ENCODE measurements at places on chromosomes 5 and 9. TPM values are rescaled to one million over a fixed set of nuclear protein-coding genes. Genes with fewer than 3 reads are reported as not detected.
A peak's percentile ranks its signal among the peaks of the same experiment; 100 is the strongest.

GRCh38 chr9:131422241-131422792 is 28.4 kb downstream of the PRRC2B start:
- H3K27me3 ChIP-seq: no peaks in the 10 kb centered on the region
- H3K27ac ChIP-seq: peak overlapping the region; percentile 73
- H3K4me1 ChIP-seq: peaks cover 70% of the 10 kb centered on the region
- H3K36me3 ChIP-seq: peaks cover 7% of the 10 kb centered on the region
- H3K4me3 ChIP-seq: no peak overlapping the region

DNA sequence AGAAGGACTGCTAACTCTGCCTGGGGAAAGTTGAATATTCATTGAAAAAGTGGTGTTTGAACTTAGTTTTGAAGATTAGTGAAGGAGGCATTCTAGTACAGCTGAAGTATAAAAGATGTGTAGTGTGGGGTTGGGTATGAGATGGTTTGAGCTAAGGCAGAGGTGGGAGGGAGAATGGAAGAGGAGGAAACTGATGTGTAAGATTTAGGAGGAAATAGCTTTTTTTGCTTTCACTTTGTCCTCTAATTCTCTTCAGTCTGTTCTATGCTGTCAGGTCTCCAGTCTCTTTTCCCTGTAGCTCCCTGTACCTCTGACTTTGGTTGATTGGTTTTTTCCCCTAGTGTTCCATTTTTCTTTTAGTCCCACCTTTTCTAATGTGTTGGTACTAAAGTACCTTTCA is 9.0 kb downstream of the CREBRF start:
- H3K4me1 ChIP-seq: peaks cover 42% of the 10 kb centered on the region
- H3K36me3 ChIP-seq: no peaks in the 10 kb centered on the region
- no peaks in the 10 kb centered on the region for H3K27me3 ChIP-seq
- DNase-seq: no peak

DNA sequence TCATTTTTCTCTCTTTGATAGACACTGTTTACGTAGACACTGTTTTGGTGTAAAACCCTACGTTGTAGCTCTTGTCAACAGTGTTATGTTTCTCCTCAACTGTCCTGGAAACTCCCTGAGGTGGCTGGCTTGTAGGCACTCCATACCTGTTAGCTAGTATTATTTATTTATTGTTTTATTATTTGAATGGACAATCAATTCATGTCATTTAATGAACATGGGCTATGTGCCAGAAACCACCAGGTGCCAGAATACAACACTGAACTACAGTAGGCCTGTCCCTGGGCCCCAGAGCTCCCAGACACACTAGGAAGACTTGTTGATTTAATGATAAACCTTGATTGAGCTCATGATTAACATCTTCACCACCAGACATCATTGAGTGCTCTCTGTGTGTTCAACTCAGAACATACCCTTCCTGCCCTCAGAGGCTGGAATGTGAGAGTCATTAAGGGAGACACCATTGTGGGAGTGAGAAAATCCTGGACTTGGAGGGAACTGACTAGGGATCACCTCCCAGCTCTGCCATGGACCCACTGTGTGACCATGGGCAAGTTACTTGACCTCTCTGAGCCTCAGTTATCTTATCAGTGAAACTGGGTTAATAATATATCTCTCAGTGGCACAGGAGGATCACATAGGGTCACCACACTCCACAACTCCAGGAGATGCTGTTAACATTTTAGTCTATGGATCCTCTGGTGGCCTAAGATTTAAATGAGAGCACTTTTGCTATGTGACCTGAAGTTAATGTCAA is 19.2 kb downstream of the IRF1 start:
- no peak for DNase-seq
- H3K4me3 ChIP-seq: no peak overlapping the region
- H3K27ac ChIP-seq: peak overlapping the region; percentile 82
- H3K36me3 ChIP-seq: peaks cover 16% of the 10 kb centered on the region

DNA sequence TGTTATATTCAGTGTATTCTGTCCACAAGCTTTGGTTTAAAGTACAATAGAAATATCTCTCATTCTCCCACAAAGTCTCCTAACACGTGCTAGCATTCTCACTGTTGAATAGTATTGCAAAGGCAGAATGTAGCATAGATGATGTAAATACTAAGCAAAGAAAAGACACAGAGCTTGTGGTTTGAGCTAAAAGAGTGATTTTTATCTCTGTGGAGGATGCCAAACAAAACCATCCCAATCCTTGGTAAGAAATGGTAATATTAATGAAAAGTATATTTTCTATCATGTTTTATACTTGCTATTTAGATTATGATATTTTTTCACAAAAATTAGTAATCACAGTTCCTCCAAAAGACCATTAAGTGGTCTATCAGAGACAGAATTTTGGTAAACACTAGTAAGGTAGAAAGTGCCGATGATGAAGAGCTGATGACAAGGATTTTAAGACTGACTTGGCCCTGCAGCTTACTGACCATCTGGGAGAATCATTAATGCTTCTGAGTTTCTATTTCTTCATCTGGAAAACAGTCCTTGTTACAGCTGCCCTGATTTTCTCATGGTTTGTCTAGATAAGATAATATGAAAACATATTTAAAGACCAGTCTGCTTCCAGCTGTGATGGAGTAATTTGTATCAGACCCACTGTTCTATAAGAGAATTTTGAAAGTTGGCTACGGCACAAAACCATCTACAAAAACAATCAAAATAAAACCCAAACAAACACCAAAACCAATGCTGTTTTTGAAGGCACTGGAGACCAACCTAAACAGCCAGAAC is 510.2 kb downstream of the SPATA31D1 start:
- H3K36me3 ChIP-seq: no peaks in the 10 kb centered on the region
- H3K4me1 ChIP-seq: peaks cover 32% of the 10 kb centered on the region
- H3K27ac ChIP-seq: peak overlapping the region; percentile 29
- no peak overlapping the region for H3K4me3 ChIP-seq

- H3K27ac ChIP-seq: no peak overlapping the region
- H3K4me1 ChIP-seq: peaks cover 9% of the 10 kb centered on the region
- no peak for DNase-seq
- no peaks in the 10 kb centered on the region for H3K27me3 ChIP-seq
- no peak overlapping the region for H3K4me3 ChIP-seq
- H3K36me3 ChIP-seq: no peaks in the 10 kb centered on the region
Measured at GRCh38 chr9:17775656-17776055, 196.8 kb downstream of the SH3GL2 start.

DNA sequence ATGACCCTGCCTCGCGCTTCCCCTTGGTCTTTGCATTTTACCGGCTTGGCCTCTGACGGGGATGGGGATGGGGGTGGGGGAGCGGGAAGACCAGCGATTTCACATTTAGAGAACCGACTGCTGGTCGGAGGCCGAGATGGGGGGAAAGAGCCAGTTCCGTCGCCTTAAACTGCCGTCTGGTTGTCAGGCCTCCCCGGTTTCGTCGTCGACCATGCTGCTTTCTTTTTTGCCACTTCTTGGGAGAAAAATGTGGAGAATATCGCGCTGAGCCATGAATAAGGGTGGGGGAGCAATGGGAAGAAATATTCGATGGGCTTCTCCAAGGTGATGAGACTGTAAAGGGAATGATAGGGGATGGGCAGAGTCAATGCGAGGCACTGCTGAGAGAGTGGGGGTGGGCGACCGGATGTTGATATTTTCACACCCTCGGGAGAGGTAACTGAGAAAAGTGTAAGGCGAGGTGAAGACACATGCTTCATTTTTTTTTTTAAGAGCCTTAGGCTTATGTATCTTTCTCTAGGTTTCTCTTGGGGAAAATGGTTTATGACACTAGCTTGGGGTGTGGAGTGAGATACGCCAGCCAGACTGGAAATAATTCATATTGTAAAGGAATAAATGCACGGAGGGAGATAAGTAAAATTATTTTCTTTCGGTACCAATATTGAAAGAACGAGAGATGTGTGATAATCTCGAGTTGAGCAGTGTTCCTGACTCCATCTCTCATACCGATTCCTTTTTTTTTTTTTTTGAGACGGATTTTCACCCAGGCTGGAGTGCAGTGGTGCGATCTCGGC is 1.1 kb downstream of the KIF2A start:
- peak; percentile 32 for DNase-seq
- H3K4me3 ChIP-seq: peak overlapping the region; percentile 87
- H3K4me1 ChIP-seq: peaks cover 15% of the 10 kb centered on the region
- no peaks in the 10 kb centered on the region for H3K27me3 ChIP-seq

DNA sequence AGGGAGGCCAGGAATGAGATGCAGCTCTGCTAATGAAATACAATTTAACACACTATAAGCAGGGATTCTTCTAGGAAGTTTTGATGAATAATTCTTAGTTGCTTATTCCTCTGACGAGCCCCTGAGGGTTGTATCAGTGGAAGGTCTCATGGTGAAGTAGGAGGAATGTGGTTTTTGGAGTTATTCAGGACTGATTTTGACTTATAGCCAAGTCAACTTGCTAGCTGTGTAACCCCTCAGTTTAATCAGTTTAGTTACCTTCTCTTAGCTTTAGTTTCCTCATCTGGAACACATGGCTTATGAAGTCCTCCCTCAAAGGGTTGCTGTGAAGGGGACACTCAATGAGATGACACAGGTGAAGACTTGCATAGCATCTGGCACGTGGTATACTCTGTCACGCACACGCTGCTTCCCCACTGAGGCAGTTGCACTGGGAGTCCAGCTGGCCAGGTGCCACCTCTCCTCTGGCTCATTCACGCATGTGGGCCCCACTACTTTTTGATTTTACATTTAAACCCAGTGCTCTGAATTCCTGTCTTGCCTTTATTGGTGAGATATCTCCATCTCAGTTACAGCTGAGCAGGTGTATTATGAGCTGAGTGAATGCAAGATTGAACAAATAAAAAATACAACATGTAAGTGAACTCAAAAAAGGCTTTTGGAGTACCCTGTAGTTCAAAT is 415.0 kb downstream of the ARHGEF28 start:
- H3K4me1 ChIP-seq: no peaks in the 10 kb centered on the region
- H3K36me3 ChIP-seq: no peaks in the 10 kb centered on the region
- no peaks in the 10 kb centered on the region for H3K27me3 ChIP-seq
- H3K4me3 ChIP-seq: no peak overlapping the region
- no peak for DNase-seq
- no peak overlapping the region for H3K27ac ChIP-seq

DNA sequence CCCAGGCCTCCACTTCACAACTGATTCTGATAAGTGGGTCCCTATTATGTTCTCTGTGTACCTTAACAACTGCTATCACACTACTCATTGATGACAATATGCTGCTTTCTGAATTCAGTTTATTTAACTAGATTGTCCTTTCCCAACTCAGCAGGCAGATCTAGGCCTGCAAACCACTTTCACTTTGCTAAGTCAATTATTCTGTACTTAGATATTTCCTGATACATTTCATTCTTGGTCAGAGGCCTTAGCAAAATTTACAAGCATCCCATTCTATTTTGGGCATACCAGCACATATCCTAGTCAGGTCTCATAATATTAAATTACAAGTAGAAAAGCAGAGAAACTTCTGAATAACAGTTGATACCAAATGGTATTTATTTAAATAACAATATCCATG is 235.7 kb upstream of the HAPLN1 start:
- no peaks in the 10 kb centered on the region for H3K4me1 ChIP-seq
- DNase-seq: no peak
- no peaks in the 10 kb centered on the region for H3K36me3 ChIP-seq
- no peak overlapping the region for H3K4me3 ChIP-seq
- H3K27me3 ChIP-seq: no peaks in the 10 kb centered on the region
- H3K27ac ChIP-seq: no peak overlapping the region

Gene SLC12A7
- 152 TPM for total RNA-seq

Gene TSSK1B
- not detected for total RNA-seq

Gene PIP5K1B
- total RNA-seq: 50.8 TPM

Gene BHMT2
- 19.6 TPM for total RNA-seq

Gene PCDHA11
- total RNA-seq: not detected

Gene SPINK13
- not detected for total RNA-seq
